K562 (cell line): ENCODE measurements at places on chromosomes 6 and 20.

DNA sequence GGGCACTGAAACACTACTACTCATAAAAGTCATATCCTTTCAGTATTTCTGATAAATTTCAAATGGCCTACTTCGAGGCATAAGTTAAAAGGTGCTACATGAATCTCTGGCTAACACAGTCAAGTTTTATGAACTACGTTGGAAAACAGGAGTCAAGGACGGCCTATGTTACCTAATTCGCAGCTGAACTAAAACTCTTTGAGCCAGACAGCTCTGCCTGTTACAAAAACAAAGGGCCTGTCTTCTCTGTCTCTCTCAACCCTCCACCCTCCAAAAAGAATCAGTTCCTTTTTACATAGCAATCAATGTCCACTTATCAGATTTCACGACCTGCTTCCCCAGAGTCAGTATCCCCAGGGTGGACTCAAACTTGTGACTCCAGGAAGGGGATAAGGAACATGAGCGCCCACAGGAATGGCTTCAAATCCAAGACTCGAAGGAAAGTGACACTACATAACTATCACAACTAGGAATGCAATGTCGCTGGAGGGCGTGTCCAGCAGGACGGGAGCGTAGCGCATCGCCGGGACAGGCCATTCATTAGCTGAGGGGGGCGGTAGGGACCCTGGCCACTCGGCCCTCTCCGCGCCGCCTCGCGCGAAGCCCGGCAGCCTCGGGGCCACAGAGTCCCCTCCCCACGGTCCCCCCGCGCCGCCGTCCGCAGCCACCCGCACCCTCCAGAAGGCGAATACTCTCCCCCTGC, 591 bp downstream of the IBTK start:
- DNase-seq, result peak; percentile 73

- no peak for DNase-seq
Measured at GRCh38 chr6:77876300-77876699, 223.5 kb downstream of the MEI4 start.

DNA sequence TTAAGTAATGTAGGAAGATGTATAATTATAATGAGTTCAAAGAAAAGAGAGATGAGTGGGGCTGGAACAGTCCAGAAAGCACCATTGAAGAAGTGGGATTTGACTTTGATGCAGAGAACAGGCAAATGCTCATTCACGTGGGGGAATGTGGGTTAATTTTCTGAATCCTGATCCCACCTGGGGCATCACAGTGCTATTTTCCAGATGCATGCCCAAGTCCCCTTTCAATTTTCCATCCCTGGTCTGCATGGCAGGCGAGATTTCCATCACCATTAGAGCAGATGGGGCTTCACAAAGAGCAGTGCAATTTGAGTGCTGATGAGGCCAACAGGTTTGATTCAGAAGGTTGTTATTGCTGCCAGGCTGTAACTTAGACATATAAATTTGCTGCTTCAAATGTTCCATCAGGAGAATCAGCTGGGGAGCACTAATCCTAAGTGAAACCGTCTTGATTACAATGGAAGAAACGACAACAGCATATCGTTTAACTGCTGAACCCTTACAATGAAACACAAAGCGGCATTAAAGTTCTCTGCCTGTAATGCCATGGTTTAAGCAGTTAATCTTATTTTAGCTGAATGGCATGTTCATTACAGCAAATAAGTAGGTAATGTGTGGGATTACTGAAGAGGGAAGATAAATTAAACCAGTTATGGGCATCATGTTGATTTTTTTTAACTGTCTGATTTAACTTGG, 45.2 kb downstream of the OSTM1 start:
- no peak for DNase-seq

GRCh38 chr6:100509101-100509500, 44.4 kb upstream of the SIM1 start:
- DNase-seq, result no peak

DNA sequence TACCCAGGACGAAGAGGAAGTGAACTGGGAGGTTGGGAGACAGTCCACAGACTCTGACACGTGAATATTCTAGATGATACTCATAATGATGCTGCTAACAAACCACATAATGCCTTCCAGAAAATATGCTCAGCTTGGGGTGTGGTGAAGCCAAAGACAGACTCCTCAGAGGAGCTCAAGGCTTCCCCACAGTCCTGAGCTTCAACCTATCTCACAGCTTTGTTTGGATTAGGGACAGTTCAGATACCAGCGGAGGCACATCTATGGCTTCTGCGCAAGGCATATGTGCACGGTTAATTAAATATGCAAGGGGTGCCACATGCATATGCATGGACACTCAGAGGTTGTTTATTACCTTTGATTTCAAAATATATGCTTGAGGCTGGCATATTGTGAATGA, 30.7 kb upstream of the MYLIP start:
- no peak for DNase-seq

- no peak for DNase-seq
Measured at GRCh38 chr6:20866036-20866435, 331.8 kb downstream of the CDKAL1 start.

DNA sequence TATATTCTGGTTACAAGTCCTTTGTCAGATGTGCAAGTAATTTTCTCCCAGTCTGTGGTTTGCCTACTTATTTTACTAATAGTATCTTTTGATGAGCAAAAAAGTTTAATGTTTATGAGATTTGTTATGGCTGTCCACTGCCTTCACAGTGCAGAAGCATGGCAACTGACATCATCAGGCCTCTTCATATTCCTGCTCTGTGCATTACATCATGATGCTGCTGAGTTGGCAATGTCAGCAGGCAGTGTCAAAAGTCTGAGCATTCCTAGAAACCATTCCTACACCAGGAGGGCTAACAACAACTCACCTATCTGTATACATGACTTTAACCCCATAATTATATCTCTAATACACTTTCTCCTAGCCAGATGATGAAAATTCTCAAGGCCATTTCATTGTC, 10.8 kb upstream of the OR2B2 start:
- no peak for DNase-seq

GRCh38 chr20:41135187-41135887, 2.0 kb upstream of the PLCG1 start:
- peak; percentile 68 for DNase-seq

- DNase-seq, result no peak
Measured at GRCh38 chr6:2877057-2877882, 25.8 kb downstream of the SERPINB9 start.

DNA sequence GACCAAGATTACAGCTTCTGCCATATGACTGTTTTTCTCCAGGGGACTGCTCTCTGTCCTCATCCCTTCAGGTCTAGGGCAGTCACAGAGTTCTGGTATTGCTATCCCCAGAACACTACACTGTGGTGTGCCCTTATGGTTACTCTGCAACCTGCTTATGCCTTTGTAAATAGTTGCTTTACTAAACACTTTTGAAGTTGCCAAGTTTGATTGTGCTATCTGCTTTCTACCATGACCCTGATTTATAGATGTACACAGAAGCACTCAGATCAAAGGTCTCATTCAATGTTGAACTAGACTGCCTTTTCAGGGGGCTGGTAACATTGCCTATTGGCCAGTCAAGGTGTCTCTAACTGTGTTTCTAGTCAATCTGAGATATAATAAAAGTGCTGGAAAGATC, 794.7 kb downstream of the DHX35 start:
- no peak for DNase-seq

- DNase-seq, result no peak
Measured at GRCh38 chr6:160104821-160105517, 16.6 kb upstream of the SLC22A1 start.

DNA sequence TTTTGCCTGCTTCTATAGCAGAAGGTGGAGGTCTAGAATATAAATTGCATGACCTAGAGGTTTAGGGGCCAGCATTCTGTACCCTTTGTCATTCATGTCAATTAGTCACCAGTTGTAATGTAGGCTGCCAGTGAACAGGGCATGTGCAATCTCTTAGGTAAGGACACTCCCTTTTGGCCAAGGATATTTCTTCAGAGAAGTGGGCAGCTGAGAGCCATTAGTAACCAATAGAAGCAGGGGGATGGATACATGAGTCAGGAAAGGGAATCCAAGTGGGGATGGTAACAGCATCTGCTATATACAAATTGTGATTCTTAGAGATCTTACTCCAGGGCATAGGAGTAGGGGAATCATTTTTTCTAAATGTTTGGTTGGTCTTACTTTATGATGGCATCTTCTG, 494.2 kb upstream of the JAG1 start:
- no peak for DNase-seq

- DNase-seq, result no peak
Measured at GRCh38 chr6:120945905-120946594, 388.2 kb downstream of the TBC1D32 start.

GRCh38 chr6:54980511-54981275, 134.1 kb downstream of the FAM83B start:
- DNase-seq, result no peak

DNA sequence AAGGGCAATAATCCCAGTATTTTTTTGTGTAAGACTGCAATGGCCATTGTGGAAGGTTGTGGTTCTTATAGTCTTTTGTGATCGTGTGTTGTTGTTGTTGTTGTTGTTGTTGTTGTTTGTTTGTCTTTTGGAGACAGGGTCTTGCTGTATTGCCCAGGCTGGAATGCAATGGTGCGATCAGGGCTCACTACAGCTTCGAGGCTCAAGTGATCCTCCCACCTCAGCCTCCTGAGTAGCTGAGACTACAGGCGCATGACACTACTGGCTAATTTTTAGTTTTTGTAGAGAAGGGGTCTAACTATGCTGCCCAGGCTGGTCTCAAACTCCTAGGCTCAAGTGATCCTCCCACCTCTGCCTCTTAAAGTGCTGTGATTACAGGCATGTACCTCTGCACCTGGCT, 3.5 kb upstream of the GSTA4 start:
- DNase-seq, result no peak

- no peak for DNase-seq
Measured at GRCh38 chr20:61369731-61370520, 117.9 kb downstream of the CDH4 start.
